ENCODE measurements at places on chromosomes 5 and 9.

GRCh38 chr9:12822111-12822510 lies 47.3 kb downstream of the LURAP1L start:
- no peak for DNase-seq

- DNase-seq = no peak
These were observed 613.1 kb downstream of the EBF1 start for GRCh38 chr5:158486566-158486965.

GRCh38 chr5:7930011-7930410 lies 61.1 kb downstream of the MTRR start:
- DNase-seq = no peak

DNA sequence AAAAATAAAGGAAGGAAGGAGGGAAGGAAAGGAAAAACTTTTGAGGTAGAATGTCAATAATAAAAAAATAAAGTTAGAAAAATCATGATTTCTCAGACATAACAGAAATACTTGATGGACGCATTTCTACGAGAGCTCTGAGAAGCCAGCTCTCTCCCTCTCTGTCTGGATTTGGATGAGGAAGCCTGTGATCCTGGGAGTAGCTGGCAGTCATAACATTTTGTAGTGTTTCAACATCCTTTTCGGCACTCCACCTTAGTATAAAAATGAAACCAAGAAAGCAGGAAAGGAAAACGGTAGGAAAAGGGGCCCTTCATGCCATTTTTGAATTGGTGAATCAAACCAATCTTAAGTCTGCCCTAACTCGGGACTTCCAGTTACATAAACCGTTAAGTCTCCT lies 321.3 kb downstream of the EPB41L4A start:
- DNase-seq = no peak

DNA sequence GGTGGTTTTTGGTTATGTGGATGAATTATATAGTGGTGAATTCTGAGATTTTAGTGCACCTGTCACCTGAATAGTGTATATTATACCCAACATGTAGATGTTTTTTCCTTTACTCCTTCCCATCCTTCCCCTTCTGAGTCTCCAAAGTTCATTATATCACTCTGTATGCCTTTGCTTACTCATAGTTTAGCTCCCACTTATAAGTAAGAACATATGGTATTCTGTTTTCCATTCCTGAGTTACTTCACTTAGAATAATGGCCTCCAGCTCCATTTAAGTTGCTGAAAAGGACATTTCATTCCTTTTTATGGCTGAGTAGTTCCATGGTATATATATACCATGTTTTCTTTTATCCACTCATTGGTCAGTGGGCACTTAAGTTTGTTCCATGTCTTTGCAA lies 161.6 kb upstream of the CD180 start:
- no peak for DNase-seq

DNA sequence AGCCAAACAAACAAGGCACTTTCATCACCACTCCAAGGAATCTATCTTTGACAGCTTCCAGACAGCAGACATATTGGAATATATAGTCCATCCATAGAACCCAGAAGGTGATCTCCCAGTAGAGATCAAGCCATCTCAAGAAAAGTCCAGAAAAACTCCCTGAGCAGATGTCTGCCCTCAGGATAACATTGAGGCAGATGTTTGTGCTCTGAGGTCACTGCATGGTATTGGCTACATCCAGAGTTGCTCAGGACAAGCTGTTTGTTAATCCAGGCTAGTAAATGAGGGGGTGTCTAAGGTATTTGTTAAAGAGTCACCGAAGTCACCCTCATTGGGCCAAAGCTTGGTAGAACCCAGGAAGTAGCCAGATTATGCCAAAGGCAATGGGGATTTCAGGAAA lies 556.3 kb upstream of the KLF4 start:
- DNase-seq = no peak
